ENCODE measurements at places on chromosomes 16 and 17.

- DNase-seq: no peak
These were observed 539 bp upstream of the CKLF start for GRCh38 chr16:66551788-66552285.

DNA sequence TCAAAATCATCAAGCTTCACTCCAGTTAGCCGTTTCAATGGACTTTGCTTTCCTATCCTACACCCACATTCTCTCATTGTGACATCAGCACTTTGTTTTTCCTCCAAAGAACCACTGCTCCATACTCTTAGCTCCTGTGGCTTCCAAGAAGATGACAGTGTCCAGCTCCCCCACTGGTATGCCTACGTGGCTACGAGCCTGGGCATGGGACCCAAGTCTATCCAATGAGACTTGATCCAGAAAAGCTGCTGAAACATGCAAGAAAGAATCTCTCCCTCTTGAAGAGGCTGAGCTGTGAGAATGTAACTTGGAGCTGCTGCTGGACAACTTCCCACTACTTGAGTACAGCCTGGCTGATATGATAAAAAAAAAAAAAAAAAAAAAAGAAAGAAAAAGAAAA, 9.4 kb downstream of the TOX3 start:
- no peak for DNase-seq

DNA sequence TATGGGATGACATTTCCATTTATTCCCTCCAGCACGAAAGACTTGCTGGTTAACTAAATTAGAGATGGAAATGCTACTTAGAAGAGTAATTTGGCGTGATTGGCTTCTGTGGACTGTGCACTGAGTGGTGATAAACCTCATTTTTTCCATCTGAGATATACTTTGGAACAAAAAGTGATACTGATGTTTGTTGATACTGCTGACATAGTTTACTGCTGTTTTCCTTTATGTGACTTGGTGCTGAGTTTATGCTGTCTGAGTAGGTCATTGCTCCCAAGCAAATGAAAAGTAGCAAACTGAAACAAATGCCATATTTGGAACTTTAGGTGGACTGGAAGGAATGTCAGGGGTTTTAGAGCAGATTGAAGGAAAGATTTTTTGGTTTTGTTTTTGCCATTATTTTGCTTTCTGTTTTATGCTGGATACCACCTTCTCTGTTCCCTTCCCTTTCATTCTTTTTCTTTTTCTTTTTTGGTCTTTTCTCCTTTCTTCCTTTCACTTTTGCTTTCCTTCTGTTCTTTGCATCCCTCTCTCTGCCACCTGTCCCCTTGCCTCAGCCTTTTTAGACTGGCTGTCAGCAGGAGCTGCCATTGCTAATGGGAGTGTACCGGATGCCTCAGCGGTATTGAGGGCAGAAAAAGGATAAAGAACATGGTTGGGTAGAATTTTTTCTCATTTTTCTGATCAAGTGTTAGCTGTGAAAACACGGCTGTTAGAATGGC, 41.8 kb downstream of the NUP93 start:
- no peak for DNase-seq

GRCh38 chr17:35788477-35789368, 6.7 kb downstream of the MMP28 start:
- no peak for DNase-seq

DNA sequence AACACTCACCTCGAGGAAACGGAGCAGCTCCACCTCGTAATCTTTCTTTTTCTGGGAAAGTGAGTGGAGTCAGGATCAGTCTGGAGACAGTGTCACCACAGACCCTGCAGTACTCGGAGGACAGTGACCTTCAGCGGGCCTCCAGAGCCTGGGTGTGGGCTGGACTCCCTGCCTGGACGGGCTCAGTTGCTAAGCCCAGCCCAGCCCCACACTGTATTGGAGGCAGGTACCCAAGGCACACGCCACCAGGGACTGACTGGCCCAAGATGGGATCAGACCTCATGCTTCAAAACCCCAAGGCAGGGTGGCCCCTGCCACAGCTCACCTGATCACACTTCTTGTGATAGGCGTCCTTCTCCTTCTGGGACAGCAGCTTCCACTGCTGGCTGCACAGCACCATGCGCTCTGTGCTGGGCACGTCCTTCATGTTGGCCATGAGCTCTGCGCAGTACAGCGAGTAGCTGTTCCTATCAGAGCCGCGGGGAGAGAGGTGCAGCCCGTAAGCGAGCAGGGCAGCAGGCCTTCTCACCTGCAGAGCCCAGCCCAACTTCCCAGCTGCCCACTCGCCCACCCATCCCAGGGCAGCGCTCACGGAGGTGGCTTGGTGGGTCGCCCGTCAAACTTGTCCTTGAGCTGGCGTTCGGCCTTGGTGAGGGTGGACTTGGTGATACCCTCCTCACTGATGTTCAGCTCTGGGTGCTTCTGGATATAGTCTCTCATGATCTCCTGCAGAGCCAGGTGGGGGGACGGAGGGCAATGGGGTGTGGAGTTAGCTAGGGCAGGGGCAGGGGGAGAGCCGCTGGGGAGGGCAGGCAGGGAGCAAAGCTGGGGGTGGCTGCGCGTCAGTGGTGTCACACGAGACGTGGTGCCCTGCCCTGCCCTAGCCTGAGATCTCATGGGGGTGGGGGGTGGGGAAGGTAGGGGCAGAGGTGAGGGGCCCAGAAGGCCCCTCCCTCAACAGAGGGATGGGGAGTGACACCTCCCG, 7.9 kb downstream of the UBTF start:
- no peak for DNase-seq

GRCh38 chr17:13690806-13691205, 89.1 kb upstream of the HS3ST3A1 start:
- DNase-seq: no peak

GRCh38 chr16:74773446-74774222, 986 bp downstream of the FA2H start:
- no peak for DNase-seq

DNA sequence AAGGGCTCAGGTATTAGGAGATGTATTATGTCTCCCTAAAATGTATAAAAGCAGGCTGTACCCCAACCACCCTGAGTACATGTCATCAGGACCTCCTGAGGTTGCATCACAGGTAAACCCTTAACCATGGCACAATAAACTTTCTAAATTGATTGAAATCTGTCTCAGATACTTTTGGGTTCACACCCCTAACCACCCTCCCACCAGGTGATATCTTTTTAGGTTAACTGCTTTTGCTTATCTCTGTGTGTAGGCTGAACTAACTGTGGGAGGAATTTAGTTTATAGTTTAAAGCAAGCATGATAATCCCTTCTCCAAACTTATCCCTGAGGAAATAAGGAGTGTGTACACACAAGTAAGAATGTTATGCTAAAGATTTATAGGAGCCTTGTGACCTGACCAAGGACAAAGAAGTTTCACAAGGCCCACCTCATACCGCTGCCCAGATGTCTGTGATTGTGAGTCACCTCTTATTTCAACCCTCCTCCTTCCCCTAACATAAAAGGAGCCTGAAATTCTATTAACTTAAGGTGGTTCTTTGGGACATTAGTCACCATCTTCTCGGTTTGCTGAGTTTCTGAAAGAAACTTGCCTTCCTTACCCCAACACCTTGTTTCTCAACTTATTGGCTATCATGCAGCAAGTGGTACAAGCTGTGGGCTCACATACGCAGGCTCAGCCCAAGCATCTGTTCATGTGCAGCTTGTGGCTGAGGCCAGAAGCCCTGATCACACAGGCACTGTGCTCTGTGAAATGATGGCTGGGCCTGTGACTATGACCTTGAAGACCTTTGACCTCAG, 11.3 kb downstream of the PRSS22 start:
- DNase-seq: no peak

All from right renal pelvis (tissue), 4 donors.